ENCODE measurements at places on chromosomes 2 and 18.
A peak's percentile ranks its signal among the peaks of the same experiment; 100 is the strongest.

- no peak for DNase-seq
These were observed 96.3 kb upstream of the TANK start for GRCh38 chr2:161063946-161064306.

GRCh38 chr2:109592905-109593304 lies 20.9 kb downstream of the SEPTIN10 start:
- DNase-seq, result no peak

DNA sequence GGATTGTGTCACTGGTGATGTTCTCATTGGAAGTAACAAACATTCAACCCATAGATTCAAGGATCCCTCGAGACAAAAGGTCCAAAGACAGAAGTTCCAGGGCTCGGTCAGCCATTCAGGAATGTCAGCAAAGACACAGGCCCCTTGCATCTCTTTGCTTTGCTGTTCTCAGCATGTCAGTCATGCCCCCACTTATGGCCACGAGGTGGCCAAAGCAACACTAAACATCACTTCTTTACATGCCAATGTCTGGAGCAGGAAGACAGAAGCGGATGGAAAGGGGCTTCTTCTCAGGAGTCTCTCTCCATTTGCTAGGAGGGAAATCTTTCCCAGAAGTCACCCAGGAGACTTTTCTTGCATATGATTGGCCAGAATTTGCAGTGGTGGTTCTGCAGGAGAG lies 191.6 kb upstream of the SP5 start:
- no peak for DNase-seq

DNA sequence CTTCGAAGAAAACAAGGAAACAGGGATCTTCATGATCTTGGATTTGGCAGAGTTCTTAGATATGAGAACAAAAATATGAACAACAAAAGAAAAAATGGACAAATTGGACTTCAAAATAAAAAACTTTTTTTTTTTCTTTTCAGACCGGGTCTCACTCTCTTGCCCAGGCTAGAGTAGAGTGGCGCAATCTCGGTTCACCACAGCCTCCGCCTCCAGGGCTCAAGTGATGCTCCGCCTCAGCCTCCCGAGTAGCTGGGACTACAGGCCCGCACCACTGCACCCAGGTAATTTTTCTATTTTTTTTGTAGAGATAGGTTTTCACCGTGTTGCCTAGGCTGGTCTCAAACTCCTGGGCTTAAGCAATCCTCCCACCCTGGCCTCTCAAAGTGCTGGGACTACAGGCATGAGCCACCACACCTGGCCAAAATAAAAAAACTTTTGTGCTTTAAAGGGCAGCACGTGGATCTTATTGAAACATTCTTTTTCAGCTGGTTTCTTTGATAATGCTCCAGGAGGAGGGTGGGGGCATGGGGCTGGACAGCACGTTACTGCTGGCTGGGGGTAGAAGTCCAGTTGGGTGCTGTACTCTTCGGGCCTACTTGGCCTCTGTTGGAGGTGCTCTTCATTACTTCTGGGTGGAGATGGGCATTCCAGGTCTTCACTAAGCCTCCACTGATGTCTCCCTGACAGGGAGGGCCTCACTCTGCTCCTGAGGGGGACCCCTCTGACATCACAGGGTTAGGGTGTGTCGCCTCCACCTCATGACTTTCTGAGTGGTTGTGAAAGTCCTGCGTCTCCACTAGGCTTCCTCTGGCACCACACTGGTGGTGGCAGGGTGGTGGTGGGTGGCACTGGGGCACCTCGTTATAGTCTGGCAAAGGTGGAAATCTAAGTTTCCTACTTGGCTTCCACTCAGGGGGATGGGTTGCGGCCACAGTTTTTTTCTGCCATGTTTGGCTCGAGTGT lies 150.5 kb upstream of the XPO1 start:
- no peak for DNase-seq

DNA sequence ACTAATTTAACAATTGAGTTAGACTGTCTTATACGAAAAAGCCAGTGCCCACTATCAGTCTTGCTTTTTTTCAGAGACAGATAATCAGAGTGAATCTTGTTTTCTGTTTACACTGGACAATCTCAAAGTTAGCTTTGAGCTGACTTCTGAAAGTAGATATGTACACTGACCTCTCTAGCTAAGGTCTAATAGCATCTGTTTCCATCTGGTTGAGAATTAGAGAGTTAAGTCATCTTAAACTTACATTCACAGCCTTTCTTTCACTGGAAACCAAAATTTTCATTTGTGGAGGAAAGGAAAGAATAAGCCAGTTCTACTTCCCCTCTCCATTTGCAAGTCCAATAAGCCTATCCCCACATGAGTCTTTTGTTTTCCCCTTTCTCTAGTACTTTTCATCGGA lies 89.3 kb downstream of the VRK2 start:
- no peak for DNase-seq

DNA sequence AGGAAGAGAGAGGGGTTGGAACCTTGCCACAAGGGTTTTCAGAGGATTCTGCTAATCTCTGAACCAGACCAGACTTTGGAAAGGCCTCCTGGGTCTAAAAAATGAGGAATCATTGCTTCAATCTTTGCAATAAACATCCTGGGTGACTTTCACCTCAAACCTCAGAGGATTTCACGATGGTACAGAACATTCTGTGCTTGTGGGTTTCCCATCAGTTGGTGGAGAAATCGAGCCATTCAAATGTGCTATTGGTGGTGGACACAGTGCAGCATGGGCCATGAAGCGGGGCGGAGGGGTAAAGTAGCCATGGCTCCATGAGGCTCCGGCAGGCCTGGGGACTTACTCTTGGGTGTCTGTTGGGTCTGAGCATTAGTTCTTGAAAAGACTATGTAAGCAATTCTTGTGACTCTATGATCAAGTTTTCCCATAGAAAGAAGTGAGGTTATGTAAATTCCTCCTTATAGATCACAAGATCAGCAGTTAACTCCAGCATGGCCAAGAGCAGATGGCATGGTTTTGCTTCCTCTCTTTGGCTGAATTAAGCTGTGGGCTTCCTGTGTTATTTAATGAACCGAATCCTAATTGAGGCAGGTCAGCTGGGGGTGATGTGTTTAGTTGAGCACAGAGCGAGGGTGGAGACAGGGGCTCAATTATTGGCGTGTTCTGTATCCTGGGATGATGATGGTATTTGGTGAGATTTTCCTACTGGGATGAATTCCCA lies 1.9 kb upstream of the IL1R2 start:
- no peak for DNase-seq

DNA sequence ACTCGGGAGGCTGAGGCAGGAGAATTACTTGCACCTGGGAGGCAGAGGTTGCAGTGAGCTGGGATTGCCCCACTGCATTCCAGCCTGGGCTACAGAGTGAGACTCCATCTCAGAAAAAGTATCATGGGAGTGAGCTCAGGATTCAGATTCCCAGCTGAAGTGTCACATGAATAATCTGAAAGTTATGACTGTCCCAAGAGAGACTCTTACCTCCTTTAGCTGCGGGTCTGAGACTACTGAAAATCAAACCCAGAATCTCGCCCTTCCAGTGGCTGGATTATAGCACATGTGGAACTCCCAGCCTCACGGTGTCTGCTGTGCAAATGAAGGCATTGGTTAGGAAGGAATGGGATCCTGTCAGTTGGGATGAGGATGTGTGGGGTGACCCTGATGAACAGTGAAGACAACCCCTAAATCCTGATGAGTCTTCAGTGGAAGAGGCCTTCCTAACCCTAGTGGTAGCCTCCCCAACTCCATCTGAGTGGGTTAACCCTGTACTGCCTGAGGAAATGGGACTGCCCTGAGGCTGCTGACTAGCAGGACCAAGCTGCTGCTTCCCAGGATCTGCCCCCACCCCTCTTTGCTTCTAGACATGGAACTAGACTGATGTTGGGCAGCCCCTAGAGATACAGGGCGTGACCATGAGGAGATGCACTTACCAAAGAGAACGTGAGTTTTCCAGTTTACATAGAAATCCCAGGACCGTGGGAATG lies 16.5 kb downstream of the BOK start:
- DNase-seq, result no peak

GRCh38 chr2:133422931-133423351 lies 145.3 kb downstream of the NCKAP5 start:
- DNase-seq, result peak; percentile 0

GRCh38 chr2:145303536-145303935 lies 783.6 kb upstream of the ZEB2 start:
- no peak for DNase-seq

- DNase-seq, result no peak
These were observed 6.5 kb downstream of the TEX261 start for GRCh38 chr2:70988151-70988550.

DNA sequence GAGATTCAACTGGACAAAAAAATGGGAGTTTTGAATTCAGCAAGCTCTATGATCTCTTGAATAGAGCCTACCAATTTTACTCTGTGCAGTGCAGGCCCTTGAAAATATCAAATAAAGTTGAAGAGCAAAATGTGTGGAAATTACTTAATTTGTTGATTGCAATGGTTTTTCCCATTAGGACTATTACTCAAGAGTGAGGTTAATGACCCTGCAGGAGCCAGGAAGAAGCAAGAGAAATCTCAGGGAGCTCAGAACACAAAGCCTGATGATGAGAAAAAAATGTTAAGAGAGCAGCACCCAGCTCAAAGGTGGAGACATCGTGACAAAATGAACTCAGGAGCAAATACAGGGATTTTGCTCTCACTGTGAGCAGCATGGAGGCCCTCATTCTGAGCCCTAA lies 337.6 kb upstream of the TRIB2 start:
- DNase-seq, result no peak
